Colonic mucosa (tissue), 4 donors: ENCODE measurements at places on chromosomes 2 and 18. TPM values are rescaled to one million over a fixed set of nuclear protein-coding genes. Genes with fewer than 3 reads are reported as not detected.
A peak's percentile ranks its signal among the peaks of the same experiment; 100 is the strongest.

DNA sequence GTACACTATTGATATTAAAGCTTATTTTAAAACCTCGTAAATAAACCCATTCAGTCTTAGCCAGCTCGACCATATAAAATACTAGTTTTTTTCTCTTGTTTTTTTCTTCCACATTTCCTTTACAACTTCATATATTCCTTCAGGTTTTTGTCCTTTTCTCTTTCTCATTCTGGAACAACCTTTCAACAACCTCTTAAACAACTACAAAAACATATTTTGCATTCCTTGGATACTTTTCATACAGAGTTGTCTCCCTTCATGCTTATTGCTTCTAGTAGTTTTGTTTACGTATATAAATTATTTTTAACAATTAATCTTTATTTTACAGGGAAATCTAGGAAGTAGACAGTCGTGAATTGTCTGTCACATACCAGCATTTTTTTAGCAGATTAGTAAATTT is 41.2 kb downstream of the COMMD1 start:
- H3K4me3 ChIP-seq, result no peak overlapping the region
- H3K27me3 ChIP-seq, result no peaks in the 10 kb centered on the region
- DNase-seq, result no peak
- H3K36me3 ChIP-seq, result no peaks in the 10 kb centered on the region

- H3K4me3 ChIP-seq, result no peak overlapping the region
- H3K36me3 ChIP-seq, result no peaks in the 10 kb centered on the region
- no peaks in the 10 kb centered on the region for H3K27me3 ChIP-seq
- DNase-seq, result no peak
- H3K27ac ChIP-seq, result no peak overlapping the region
- no peaks in the 10 kb centered on the region for H3K4me1 ChIP-seq
Observed at GRCh38 chr2:18124116-18124835, 245.8 kb downstream of the KCNS3 start.

DNA sequence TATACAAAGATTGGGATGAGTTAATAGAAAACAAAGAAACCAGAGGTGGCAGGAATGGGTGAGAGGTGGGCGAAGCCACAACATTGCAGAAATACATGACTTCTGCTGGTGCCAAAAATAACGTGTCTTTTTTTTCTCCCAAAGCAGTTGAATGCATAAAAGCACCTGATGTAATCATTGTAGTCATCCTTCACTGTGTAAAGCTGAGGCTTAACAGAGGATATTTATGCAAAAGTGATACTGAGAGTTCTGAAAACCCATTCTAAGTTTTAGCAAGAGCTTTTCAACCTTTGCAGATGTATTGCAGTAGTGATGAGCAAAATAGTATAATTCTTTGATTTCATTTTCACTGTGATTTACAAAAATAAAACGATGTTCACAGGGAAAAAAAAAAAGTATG is 173.0 kb downstream of the PTGR3 start:
- H3K4me1 ChIP-seq, result no peaks in the 10 kb centered on the region
- H3K36me3 ChIP-seq, result no peaks in the 10 kb centered on the region
- no peak for DNase-seq

Gene SLC20A1
- total RNA-seq, result 50.9 TPM

Gene HOXD4
- 1.6 TPM for total RNA-seq

GRCh38 chr18:23068011-23068410 is 67.3 kb upstream of the CABLES1 start:
- H3K27ac ChIP-seq, result no peak overlapping the region
- H3K4me3 ChIP-seq, result no peak overlapping the region
- no peaks in the 10 kb centered on the region for H3K4me1 ChIP-seq
- DNase-seq, result no peak
- no peaks in the 10 kb centered on the region for H3K27me3 ChIP-seq

DNA sequence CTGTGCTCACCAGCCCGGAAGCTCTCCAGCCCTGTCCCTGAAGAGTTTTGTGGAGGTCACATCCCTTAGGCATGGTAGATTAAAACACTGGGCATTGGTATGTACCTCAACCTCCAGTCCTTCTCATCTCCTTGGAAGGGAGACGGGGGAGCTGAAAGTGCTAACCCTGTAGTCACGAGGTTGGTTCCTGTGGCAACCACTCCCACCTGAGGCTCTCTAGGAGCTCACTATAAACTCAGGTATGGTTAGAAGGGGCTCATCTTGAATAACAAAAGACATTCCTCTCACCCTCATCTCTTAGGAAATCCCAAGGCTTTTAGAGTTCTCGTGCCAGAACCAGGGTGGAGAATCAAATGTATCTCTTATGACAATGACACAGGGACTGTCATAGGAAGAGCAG is 43.0 kb upstream of the MGAT4A start:
- H3K27ac ChIP-seq, result no peak overlapping the region
- H3K27me3 ChIP-seq, result no peaks in the 10 kb centered on the region
- H3K4me3 ChIP-seq, result no peak overlapping the region
- H3K36me3 ChIP-seq, result no peaks in the 10 kb centered on the region

- peak overlapping the region; percentile 77 for H3K27ac ChIP-seq
- peak; percentile 92 for DNase-seq
- H3K27me3 ChIP-seq, result peaks cover 11% of the 10 kb centered on the region
Observed at GRCh38 chr2:17879137-17879912, 858 bp downstream of the KCNS3 start.

- no peaks in the 10 kb centered on the region for H3K4me1 ChIP-seq
- no peak overlapping the region for H3K27ac ChIP-seq
- no peak overlapping the region for H3K4me3 ChIP-seq
- no peak for DNase-seq
- H3K27me3 ChIP-seq, result no peaks in the 10 kb centered on the region
- H3K36me3 ChIP-seq, result no peaks in the 10 kb centered on the region
Observed at GRCh38 chr18:8537400-8537799, 71.8 kb upstream of the RAB12 start.

DNA sequence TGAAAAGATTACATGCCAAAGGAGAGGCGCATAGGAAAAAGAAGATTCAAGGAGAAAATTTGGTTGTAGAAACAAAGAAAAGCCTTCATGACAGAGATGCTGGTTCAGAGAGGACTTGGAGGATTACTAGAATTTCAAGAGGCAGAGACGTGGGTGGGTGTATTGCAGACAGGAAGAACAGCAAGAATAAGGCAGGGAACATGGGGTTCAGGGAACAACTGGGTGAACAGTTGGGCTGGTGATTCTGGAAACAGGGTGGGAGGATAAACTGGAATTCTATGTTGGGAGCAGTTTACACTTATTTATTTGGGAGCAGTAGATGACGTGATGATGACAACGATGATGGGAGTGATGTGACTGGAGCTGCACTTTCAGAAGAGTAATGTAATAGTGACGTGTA is 18.4 kb upstream of the GMCL1 start:
- H3K27me3 ChIP-seq, result no peaks in the 10 kb centered on the region
- H3K36me3 ChIP-seq, result peaks cover 22% of the 10 kb centered on the region
- no peak for DNase-seq
- H3K27ac ChIP-seq, result no peak overlapping the region
- H3K4me1 ChIP-seq, result no peaks in the 10 kb centered on the region

- no peaks in the 10 kb centered on the region for H3K4me1 ChIP-seq
- no peaks in the 10 kb centered on the region for H3K36me3 ChIP-seq
- H3K27me3 ChIP-seq, result peaks cover 12% of the 10 kb centered on the region
- no peak overlapping the region for H3K4me3 ChIP-seq
Observed at GRCh38 chr18:50190926-50191325, 4.0 kb downstream of the MYO5B start.

GRCh38 chr2:240234503-240234951 is 94.1 kb upstream of the OTOS start:
- H3K4me3 ChIP-seq, result no peak overlapping the region
- no peaks in the 10 kb centered on the region for H3K36me3 ChIP-seq
- DNase-seq, result peak; percentile 11
- no peak overlapping the region for H3K27ac ChIP-seq

Gene SPP2
- not detected for total RNA-seq

Gene ATP6V1C2
- total RNA-seq, result 1.4 TPM

Gene CFC1
- 0.44 TPM for total RNA-seq

Gene C2orf74
- 2.9 TPM for total RNA-seq

Gene TUBB8B
- 0.27 TPM for total RNA-seq

DNA sequence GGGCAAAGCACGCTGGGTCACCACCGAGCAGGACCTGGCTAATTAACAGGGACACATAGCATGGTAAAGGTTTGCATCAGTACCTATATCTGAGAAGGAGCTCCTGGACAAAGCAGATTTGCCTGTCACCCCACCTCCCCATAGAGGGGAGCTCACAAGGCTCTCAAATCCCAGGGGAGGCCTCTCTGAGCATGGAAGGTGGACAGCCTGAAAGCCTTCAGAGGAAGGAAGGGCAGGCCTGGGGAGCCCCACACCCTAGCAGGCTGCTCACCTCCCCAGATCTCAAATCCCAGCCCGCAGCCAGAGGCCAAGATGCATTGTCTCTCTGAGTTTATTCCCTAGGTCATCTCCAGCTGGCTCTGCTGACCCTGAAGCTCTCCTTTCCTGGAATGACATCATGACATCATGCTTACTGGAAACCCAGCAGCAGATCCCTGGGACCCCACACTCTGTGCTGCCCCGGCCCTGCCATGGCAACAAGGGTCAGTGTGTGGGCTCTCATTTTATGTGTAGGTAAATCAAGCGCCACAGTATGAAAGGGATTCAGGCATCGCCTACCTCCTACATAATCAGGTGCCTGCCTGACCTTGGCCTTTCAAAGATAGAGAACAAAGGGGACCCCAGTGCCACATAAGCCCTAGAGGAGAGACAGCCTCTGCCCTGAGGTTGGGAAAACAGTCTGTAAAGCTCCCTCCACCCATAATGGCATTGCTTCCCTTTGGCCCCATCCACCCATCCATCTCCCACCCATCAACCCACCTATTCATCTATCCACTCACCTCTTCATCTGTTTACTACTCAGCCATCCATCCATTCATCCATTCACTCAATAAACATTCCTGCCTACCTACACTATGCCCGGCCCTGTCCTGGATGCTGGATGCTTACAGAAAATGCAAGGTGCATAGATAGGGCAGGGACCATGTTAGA is 15.7 kb upstream of the TEX51 start:
- H3K4me3 ChIP-seq, result no peak overlapping the region
- no peaks in the 10 kb centered on the region for H3K4me1 ChIP-seq
- no peaks in the 10 kb centered on the region for H3K36me3 ChIP-seq
- no peak overlapping the region for H3K27ac ChIP-seq
- no peak for DNase-seq
- H3K27me3 ChIP-seq, result no peaks in the 10 kb centered on the region

DNA sequence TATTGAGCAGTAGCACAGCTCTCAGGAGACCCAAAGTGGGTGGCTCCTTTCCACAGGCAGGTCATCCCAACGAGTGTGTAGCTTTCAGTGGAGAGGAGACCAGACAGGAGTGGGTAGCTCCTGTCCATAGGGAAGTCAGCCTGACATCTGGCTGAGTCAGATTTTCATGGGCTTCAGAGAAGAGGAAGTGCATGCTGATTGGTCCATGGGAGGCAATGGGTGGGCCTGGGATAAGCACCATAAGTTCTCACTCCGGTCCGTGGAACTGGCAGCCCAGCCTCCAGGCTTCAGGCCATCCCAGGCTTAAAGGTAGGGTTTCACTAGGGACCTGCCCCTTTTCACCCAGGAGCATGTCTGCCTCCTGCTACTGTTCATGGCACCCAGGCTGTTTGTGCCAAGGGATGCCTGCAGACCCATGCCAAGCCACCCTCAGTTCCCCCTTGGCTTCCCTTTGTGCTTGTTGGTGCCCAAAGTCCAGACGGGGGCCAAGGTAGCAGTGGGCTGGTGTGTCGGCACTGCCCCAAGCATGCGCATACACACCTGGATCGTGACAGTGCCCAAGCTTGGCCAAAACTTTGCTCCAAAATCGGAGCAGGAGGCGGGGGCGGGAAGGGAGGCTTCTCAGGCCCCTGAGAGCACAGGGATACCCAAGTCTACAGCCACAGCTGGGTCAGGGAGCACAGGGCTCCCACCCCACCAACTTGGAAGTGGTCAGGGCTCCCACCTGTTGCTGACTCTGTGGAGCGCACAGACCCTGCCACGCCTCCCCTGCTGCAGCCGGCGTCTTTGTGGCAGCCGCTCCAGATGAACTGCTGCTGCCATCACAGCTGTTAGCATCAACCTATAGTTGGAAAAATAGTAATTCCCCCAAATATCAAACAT is 26.4 kb downstream of the MARCHF7 start:
- H3K27ac ChIP-seq, result no peak overlapping the region
- no peaks in the 10 kb centered on the region for H3K27me3 ChIP-seq
- DNase-seq, result no peak
- H3K36me3 ChIP-seq, result peaks cover 7% of the 10 kb centered on the region
- H3K4me3 ChIP-seq, result no peak overlapping the region
- H3K4me1 ChIP-seq, result no peaks in the 10 kb centered on the region

- peaks cover 4% of the 10 kb centered on the region for H3K4me1 ChIP-seq
- no peaks in the 10 kb centered on the region for H3K36me3 ChIP-seq
- no peak overlapping the region for H3K27ac ChIP-seq
- H3K27me3 ChIP-seq, result no peaks in the 10 kb centered on the region
- no peak overlapping the region for H3K4me3 ChIP-seq
- no peak for DNase-seq
Observed at GRCh38 chr2:38095996-38096861, 20.3 kb upstream of the CYP1B1 start.

DNA sequence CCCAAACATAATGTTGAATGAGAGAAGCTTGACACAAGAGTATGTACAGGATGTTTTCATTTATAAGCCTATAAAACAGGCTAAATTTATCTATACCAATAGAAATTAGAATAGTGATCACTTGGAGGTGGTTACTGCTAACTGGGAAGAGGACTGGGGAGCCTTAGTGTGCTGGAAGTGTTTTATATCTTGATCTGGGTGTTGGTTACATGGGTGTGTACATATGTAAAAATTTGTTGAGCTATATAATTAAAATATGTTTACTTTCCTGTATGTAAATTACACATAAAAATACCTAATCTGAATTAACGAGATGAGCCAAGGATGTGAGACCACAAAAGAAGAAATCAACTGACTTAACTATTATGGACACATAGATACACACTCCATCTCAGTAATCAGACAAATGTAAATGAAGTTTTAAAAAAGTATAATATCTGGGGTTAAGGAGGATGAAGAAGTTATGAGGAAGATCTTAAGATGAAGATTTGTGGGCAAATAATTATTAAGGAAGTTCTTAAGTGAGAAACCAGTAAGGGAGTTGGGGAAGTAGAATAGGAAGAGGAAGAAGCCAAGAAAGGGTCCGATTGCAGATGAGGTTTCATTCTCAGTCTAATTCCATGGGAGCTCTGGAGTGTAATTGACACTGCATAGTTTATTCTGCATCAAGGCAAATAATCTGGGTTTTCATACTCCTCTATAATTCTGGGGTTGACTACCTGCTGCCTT is 32.3 kb upstream of the NABP1 start:
- H3K27me3 ChIP-seq, result no peaks in the 10 kb centered on the region
- no peak overlapping the region for H3K4me3 ChIP-seq
- H3K27ac ChIP-seq, result no peak overlapping the region
- no peaks in the 10 kb centered on the region for H3K4me1 ChIP-seq
- DNase-seq, result no peak

- no peak for DNase-seq
- no peak overlapping the region for H3K4me3 ChIP-seq
- peak overlapping the region; percentile 12 for H3K27ac ChIP-seq
- H3K4me1 ChIP-seq, result peaks cover 23% of the 10 kb centered on the region
- no peaks in the 10 kb centered on the region for H3K36me3 ChIP-seq
- H3K27me3 ChIP-seq, result no peaks in the 10 kb centered on the region
Observed at GRCh38 chr2:207533461-207534008, 3.8 kb downstream of the CREB1 start.

GRCh38 chr2:200470230-200470629 is 39.6 kb downstream of the KCTD18 start:
- DNase-seq, result no peak
- H3K4me1 ChIP-seq, result no peaks in the 10 kb centered on the region
- no peaks in the 10 kb centered on the region for H3K36me3 ChIP-seq
- no peaks in the 10 kb centered on the region for H3K27me3 ChIP-seq
- no peak overlapping the region for H3K27ac ChIP-seq
